ENCODE measurements at places on chromosomes 2 and 18.

DNA sequence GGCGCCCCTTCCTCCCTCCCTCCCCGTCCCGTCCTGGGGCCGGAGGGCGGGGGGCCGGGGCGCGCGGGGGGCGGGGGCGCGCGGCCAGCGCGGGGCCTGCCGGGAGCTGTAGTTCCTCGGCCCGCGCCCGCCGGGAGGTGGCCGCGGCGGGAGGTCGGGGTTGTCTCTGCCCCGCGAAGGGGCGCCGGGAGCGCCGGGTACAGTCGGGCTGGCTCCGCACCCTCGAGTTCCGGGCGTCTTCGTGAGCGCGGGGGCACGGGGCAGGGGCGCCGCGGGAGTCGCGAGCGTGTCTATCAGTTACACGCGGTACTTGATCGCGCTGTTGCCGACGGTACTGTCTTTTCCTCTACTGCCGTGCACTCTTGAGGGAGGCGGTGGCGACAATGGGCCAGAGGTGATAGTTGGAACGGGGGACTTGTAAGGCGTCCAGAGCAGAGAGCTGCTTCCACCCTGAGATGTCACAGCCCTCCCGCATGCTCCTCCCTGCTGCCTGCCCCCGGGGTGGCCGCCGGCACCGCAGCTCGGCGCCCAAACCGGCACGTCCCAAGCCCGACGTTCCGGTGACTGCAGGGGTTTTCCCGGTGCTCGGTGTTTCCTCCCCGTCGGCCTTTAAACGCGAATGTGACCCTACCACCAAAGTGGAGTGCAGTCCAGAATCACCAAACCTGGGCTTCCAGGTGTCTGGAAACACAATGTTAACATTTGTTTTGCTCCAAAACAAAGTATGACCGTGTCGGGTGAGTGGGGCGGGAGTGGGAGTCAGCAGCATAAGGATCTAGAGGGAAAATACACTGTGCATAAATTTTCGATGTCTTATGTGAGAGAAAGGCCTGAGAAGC is at the start of gene PRKD3:
Gene PRKD3, minus strand, starts transcription at position 48 of the 839 bp plus-strand sequence. CDS start 8,309 bp downstream, outside the sequence.
- peak; percentile 69 for DNase-seq

- DNase-seq = no peak
Measured at GRCh38 chr2:20660506-20661420, 6.2 kb upstream of the GDF7 start.

DNA sequence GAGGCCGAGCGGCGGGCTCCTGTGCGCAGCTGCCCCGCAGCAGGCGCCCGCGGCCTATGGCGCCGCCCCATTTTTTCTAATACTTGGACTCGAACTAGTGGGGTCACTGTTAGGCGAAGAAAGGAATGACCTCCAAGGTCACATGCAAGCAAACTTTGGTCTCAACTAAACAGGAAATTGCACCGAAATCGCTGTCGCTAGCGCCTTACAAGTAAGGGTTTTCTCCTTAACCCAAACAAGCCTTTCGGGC is 339 bp downstream of the ACAA2 start:
- DNase-seq = no peak

DNA sequence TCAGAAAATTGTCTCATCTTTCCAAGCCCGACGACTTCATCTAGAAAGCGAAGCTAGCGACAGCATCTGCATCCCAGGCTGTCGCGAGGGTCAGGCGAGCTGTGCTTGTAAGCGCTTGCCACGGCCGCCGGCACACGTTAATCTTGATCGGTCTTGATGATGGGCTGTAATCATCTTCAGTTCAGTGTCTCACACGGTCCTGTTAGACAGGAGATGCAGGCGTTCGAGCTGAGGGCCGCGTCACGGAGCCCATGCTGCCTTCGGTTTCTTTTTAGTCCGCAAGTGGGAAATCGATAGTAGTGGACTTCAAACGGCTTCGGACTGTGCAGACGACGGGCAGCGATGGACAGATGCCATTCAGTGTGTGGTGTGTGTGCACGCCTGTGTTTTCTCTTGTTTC is 43.6 kb downstream of the ADI1 start:
- DNase-seq = no peak

DNA sequence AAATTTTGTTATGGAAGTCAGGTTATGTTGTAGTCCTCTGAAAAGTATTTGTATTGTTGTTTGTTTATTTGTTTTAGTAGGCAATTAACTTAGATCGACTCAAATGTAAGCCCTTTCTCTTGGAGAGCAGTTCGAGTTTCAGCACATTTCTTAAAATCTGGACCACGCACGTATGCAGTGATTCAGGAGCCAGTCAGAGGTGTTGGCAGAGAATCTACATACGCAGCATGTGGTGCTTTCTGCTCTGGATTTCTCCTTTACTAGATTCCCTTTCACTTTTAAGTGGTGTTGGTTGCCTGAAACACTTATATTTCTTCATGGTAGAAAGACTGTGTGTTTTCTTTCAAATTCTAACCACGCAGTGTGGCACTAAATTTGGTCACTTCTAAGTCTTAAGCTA is 773.9 kb upstream of the LRATD1 start:
- DNase-seq = no peak

- no peak for DNase-seq
Measured at GRCh38 chr2:199460101-199460671, 2.4 kb upstream of the SATB2 start.

DNA sequence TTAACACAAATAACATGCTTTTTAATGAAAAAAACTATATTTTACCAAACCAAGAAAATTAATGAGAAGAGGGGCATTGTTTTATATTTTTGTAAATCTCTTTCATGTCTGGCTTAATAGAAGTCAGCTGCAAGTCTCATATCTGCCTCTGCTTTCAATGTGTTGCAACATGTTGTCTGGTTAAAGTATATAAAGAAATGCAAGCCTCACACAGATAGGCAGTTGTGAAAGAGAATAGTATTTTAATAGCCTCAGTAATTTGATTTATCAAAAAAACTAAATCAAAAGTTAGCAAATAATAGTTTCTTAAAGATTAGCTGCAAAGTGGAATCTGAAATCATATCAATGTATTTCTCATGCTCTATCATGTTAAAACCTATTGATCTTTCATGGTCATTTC is 52.9 kb upstream of the NCOA1 start:
- DNase-seq = no peak

All from KBM-7 (cell line).